ENCODE measurements at places on chromosomes 1 and 21.

DNA sequence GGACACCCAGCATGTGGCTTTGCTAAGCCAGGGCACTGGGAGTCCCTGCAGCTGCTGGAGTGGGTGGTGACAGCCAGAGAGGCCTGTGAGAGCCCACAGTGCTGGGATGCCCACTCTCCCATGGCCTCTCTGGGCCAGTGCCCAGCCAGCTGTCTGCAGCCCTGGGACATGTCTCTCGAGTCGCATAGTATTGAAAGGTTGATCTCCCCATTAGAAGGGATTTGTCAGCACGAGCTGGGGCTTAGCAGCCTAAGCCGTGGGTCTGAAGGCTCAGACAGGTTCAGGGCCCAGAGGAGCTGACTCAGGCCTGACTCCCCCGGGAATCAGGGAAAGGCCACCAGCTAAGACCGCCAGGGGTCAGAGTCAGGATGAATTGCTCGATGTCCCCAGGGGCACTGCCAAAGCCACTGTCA lies 53.5 kb downstream of the FOXD2 start:
- DNase-seq: no peak

GRCh38 chr1:220783453-220783852 lies 3.3 kb upstream of the MTARC1 start:
- no peak for DNase-seq

- no peak for DNase-seq
These were observed 60.2 kb upstream of the PDE9A start for GRCh38 chr21:42593007-42593814.

GRCh38 chr1:46096269-46097148 lies 35.9 kb downstream of the PIK3R3 start:
- DNase-seq: no peak

DNA sequence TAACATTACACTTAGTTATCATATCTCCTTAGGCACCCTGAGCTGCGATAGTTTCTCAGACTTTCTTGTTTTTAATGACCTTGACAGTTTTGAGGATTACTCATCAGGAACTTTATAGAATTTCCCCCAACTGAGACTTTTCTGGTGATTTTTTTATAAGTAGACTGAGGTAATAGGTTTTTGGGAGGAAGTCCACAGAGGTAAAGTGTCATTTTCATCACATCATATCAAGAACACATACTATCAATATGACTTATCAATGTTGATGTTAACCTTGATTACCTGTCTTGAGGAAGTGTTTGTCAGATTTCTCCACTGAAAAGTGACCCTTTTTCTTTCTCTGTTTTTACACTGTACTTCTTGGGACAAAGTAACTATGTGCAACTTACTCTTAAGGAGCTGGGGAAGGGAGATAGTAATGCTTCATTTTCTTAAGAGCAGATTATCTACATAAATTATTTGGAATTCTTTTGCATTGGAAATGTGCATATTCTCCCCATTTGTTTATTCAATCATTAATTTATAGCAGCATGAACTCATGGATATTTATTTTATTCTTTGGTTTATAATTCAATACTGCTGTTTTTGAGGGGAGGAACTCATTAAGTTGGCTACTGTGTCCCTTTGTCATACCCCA lies 72.8 kb upstream of the HSD17B7 start:
- DNase-seq: no peak

DNA sequence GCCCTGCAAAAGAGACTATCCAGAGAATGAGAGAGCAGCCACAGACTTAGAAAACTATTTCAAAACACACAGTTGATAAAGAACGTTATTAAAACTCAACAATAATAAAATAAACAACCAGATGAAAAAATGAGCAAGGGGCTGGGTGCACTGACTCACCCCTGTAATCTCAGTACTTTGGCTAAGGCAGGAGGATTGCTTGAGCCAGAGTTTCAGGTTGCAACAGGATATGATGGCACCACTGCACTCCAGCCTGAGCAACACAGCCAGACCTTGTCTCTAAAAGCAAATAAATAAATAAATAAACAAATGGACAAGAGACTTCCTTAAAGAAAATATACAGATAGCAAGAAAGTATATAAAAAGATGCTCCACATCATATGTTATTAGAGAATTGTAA lies 144.6 kb downstream of the LRRIQ3 start:
- DNase-seq: no peak
